Activated CD4-positive, alpha-beta T cell treated with anti-CD3 and anti-CD28 coated beads, Interleukin-2, amount 50 U/mL, for 48 hours (primary cell): ENCODE measurements at places on chromosomes 7 and 10.

DNA sequence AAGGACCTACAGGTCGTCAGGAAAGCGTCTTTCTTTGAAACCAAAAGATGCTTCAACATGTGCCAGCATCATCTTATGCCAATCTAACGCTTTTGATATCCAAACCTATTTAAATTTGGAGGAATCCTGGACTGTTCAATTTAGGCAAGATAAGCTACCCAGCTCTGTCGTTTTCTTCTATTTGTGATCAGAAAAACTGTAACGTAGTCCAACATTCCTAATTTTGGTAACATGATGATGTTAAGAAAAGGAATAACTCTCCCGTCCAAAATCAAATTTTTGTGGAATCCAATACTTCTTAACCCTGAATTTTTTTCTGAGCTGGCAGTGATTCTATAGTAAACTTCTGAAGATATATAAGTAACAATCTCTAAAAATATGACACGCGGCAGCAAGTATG lies 93.3 kb upstream of the MKX start:
- DNase-seq = no peak

GRCh38 chr10:110445871-110446270 lies 51.8 kb upstream of the DUSP5 start:
- no peak for DNase-seq

GRCh38 chr7:20742913-20743312 lies 43.8 kb downstream of the SP8 start:
- no peak for DNase-seq

DNA sequence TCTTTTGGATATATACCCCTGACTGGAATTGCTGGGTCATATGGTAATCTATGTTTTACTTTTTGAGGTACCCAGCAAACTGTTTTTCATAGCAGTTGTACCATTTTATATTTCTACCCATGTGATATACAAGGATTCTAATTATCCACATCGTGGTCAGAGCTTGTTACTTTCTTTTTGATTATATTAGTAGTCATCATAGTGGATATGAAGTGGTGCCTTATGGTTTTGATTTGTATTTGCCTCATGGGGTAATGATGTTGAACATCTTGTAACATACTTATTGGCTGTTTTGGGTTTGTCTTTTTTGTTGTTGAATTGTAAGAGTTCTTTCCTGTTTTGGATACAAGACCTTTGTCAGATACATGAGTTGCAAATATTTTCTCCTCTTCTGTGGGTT lies 51.7 kb downstream of the MAPK8 start:
- no peak for DNase-seq

- DNase-seq = no peak
These were observed 166.4 kb downstream of the DNAJB6 start for GRCh38 chr7:157503229-157503628.
